NCI-H524 treated with DMSO at 0.1 percent for 48 hours (cell line): ENCODE measurements at places on chromosomes 12 and 14.

DNA sequence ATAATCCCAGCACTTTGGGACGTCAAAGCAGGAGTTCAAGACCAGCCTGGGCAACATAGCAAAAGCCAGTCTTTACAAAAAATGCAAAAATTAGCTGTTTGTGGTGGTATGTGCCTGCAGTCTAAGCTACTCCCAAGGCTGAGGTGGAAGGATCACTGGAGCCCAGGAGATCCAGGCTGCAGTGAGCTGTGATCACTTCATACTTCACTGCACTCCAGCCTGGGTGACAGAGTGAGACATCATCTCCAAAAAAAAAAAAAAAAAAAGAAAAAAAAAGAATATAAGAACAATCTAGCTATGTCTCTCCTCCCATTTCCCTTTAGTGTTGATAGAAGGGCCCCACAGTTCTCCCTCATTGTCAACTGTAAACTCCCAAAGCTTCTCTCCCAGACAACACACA lies 3.5 kb upstream of the BCAT1 start:
- DNase-seq: no peak

GRCh38 chr14:72903716-72904115 lies 9.8 kb upstream of the DPF3 start:
- no peak for DNase-seq

- DNase-seq: no peak
These were observed 9.2 kb upstream of the PYROXD1 start for GRCh38 chr12:21428241-21428640.

- no peak for DNase-seq
These were observed 101.8 kb downstream of the LRIG3 start for GRCh38 chr12:58818546-58818945.

DNA sequence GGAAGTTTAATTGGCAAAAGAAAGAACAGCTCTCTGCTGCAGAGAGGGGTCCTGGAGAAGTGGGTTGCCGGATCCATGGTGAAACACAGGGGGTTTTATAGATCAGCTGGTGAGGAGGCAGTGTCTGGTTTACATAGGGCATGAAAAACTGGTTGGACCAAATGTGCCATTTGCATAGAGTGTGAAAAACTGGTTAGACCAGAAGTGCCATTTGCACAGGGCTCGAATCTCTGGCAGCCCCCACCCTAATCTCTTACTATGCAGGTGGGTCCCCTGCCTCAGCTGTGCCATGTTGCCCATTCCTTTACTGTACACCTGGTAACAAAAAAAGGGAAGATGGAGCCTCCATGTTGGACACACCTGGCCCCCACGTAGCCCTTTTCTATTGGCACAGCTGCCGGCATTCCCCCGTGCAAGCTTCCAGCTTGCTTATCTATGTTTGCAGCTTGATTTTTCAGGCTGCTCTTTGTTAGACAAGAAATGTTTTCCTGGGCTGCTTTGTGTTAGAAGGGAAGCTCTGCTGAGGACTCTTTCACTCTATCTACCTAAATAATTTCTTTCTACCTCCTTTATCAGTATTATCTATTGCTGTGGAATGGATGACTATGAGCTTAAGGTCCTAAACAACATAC lies 61.1 kb upstream of the TMEM132D start:
- no peak for DNase-seq
